ENCODE measurements at places on chromosomes 1 and 21. TPM values are rescaled to one million over a fixed set of nuclear protein-coding genes. Genes with fewer than 3 reads are reported as not detected.

Gene ZCCHC17
- 24.5 TPM for total RNA-seq

Gene GSTM1
- 97.0 TPM for total RNA-seq

Gene C1orf185
- not detected for total RNA-seq

Gene RIMS3
- total RNA-seq = 2.5 TPM

Gene NT5C1A
- not detected for total RNA-seq

Gene CENPF
- 117 TPM for total RNA-seq

Gene SLC45A1
- 0.86 TPM for total RNA-seq

Gene SH2D1B
- not detected for total RNA-seq

Measured in T-helper 2 cell treated with Interferon-gamma antibody and Interleukin-4, amounts not matched to agents 100 ng/mL and 5 ng/mL, for 36 hours (primary cell).